ENCODE measurements at places on chromosomes 5 and 9. TPM values are rescaled to one million over a fixed set of nuclear protein-coding genes. Genes with fewer than 3 reads are reported as not detected.

The LSM11 gene
- total RNA-seq, result 9.0 TPM

The SHISAL2B gene
- not detected for total RNA-seq

The GNA14 gene
- total RNA-seq, result not detected

The MARCOL gene
- not detected for total RNA-seq

The TRIM36 gene
- not detected for total RNA-seq

The FSD1L gene
- total RNA-seq, result 3.4 TPM

The CAMLG gene
- 26.9 TPM for total RNA-seq

The CCL19 gene
- total RNA-seq, result not detected

The COL15A1 gene
- 0.02 TPM for total RNA-seq

All from activated T-helper 1 cell treated with anti-CD3 and anti-CD28 coated beads, Interleukin-12 subunit alpha, Interleukin-12 subunit beta, Interleukin-2, Interleukin-4 antibody, amounts not matched to agents 30 ng/mL and 10 ng/mL and 1 ng/mL, durations not matched to agents 14 hours and 24 hours and 36 hours (primary cell).